ENCODE measurements at places on chromosomes 5 and 9.

- DNase-seq, result no peak
Measured at GRCh38 chr5:160976181-160976580, 124.2 kb upstream of the ATP10B start.

DNA sequence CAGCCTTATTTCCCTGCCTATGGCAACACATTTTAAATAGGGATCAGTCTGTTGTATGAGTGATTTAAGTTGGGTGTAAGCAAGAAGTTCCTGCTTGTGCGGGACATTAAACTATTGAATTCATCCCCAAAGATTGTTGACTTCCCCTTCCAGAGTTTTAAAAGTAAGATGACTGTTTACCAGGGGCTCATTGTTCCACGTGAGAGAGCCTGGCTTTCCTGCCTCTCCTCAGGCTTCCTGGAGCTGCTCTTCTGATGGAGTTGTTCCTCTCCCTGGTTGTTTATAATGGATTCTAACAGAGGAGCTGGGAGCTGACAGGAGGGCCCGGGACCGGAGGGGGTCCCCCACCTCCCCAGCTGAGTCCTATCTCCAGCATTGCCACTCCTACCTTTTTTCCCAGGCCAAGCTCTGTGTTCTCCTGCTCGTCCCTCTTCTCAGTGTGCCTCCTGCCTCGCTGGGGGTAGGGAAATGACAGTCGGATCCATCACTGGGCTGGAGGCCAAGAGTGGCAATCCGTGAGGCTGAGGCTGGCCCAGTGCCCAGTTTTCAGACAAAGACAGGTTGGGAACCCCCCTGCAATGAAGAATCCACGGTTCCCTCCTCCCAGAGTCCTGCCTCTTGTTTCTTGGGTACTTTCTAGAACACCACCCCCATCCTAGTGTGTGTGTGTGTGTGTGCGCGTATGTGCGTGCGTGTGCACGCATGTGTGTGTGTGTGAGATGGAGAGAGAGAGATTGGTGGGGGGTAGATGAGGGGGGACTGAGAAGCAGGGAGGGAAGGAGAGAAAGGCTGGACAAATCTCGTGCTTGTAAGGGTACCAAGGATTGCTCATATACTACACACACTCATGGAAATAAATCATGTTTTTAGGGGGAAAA, 123.7 kb upstream of the NFIB start:
- DNase-seq, result no peak

- no peak for DNase-seq
Measured at GRCh38 chr5:74938250-74938933, 72.2 kb upstream of the FAM169A start.

DNA sequence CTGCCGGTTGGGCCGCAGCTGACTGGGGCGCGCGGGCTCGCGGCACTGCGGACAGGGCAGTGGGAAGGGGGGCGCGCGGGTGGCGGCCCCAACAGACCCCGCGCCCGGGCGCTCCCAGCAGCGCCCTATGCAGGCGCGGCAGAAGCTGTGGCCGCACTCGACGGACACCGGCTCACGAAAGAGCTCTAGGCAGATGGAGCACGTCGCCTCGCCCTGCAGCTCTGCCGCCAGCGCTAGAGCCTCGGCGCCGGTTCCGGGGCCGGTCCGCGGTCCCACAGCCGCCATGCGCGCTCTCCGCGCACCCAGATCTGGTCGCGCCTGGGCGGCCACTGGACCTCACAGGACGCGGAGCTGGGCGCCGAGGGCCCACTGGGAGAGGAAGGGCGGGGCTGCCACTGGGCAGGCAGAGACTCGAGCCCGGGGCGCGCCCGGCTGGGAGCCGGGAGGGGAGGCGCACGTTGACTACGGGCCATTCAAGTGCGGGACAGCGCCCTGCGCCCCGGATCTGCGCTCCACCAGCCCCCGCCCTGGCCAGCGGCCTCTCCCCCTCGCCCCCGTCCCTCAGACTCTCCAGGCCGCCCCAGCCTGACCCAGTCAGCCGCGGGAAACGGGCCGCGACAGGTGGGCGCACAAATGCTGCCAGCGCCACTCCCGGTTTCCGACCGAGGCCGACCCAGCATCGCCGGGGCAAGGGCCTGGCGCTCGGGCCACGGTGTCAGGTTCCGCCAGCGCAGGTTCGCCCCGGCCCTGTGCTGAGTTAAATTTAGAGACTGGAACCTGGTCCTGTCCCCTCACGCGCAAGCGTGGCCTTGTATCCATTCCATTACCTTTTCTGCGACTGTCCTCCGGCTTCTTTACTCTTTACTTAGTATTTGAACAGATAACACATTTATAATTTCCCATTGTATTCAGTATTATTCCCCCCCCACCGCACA, at the start of gene TRIM7:
TSS of gene TRIM7 (minus strand) at position 371 of the 935 bp plus-strand sequence. CDS start at position 285, 86 bp downstream.
- DNase-seq, result peak; percentile 51

- DNase-seq, result peak; percentile 69
Measured at GRCh38 chr9:19184144-19184917, 46.2 kb upstream of the DENND4C start.

DNA sequence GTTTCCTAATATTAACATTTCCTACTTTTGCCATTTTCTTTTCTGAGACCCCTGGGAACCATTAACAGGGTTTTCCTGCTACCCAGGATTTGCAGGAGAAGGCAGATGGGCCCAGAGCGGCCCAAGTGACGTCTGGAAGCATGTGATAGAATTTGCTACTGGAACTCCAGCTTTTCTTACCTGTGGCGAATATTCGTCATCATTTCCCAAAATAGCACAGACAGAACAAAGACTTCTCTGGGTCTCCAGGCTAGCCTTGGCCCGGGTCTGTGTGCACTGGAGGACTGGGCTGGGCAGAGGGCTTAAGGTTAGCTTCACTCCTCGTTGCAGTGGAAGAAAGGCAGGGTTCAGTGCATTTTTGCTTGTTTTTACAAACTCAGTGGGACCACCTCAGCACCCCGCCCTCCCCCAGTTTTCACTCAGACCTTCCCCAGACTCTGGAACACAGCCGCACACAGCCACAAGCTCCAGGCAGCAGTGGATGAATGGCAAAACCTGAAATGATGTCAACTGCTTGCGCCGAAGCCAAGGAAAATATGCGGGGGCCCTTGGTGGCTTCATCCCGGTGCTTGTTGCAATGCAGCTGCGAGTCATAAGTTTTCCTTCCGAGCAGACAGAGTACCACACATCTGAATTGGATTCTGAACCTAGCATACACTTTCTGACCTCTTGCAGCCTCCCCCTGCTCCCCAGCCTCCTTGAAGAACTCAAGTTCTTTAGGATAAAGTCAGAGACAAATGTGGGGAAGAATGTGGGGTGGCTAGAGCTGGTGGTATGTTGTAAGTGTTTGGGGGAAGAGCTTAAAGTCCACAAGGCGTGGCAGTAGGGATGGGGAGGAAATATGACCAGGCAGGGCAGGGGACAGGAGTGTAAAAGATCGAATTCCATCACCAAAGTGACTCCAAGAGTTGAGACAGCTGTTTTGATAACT, 586.0 kb downstream of the CCDC171 start:
- DNase-seq, result no peak

Measured in activated T-cell treated with anti-CD3 and anti-CD28 coated beads, Interleukin-2, amount 50 U/mL, for 1 hour (primary cell).